Fibroblast of lung (primary cell): ENCODE measurements at places on chromosomes 2 and 18. TPM values are rescaled to one million over a fixed set of nuclear protein-coding genes. Genes with fewer than 3 reads are reported as not detected.

DNA sequence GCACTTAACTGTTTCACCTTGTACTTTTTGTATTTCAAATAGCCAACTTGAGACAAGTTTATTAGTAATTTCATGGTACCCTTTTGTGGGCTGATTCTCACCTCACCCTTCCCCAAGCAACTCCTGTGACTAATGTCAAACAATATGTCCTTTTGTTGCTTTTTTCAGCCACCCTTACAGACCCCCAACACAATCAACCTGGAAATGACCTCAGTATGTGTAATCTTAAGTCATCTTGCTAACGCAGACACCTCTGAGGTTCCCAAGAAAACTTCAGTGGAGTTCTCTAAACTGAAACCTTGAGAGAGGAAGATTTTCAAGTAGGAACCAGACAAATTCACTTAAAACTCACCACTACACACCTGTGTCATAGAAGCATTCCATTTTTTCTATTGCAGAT lies 69.5 kb downstream of the KYNU start:
- H3K4me3 ChIP-seq, result no peak overlapping the region
- H3K27me3 ChIP-seq, result no peaks in the 10 kb centered on the region
- H3K4me1 ChIP-seq, result no peaks in the 10 kb centered on the region

DNA sequence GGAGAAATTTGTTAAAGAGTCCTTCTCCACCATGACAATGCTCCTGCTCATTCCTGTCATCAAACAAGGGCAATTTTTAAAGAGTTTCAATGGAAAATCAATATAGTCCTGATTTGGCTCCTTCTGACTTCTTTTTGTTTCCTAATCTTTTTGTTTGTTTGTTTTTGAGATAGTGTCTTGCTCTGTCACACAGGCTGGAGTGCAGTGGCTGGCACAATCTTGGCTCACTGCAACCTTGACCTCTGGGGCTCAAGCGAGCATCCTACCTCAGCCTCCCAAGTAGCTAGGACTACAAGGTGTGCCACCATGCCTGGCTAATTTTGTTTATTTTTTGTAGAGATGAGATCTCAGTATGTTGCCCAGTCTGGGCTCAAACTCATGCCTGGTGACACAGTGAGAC lies 58.3 kb downstream of the BMPR2 start:
- H3K4me1 ChIP-seq, result peaks cover 5% of the 10 kb centered on the region
- no peaks in the 10 kb centered on the region for H3K36me3 ChIP-seq
- H3K4me3 ChIP-seq, result no peak overlapping the region
- DNase-seq, result no peak
- no peak overlapping the region for H3K27ac ChIP-seq

- H3K36me3 ChIP-seq, result no peaks in the 10 kb centered on the region
- H3K27me3 ChIP-seq, result peaks cover 4% of the 10 kb centered on the region
- no peaks in the 10 kb centered on the region for H3K4me1 ChIP-seq
- H3K27ac ChIP-seq, result no peak overlapping the region
- no peak overlapping the region for H3K4me3 ChIP-seq
These were observed 327.1 kb downstream of the CELF4 start for GRCh38 chr18:37238282-37239108.

Gene UBXN4
- total RNA-seq, result 64.5 and 78.8 TPM in 2 replicates

DNA sequence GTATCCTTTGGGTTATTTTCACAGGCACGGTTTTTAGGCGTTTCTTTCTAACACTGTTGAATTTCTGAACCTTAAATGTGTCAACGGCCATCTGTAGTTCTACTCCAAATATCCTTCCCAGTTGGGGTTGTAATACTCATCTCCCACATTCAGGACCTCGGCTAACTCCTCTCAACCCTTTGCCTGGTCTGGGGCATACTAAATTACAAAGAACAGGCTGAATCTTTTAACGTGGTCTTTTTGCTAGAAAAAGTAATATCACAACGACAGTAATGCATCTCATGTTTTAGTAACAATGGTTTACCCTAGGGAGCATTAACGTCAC lies 2.1 kb downstream of the RPRM start:
- peaks cover 13% of the 10 kb centered on the region for H3K27me3 ChIP-seq
- no peak overlapping the region for H3K27ac ChIP-seq
- no peak for DNase-seq
- H3K36me3 ChIP-seq, result no peaks in the 10 kb centered on the region
- no peak overlapping the region for H3K4me3 ChIP-seq

- DNase-seq, result peak; percentile 64
- H3K4me3 ChIP-seq, result no peak overlapping the region
- H3K36me3 ChIP-seq, result no peaks in the 10 kb centered on the region
- H3K27ac ChIP-seq, result no peak overlapping the region
These were observed 352.0 kb downstream of the TNS1 start for GRCh38 chr2:217650716-217651360.
